ENCODE measurements at places on chromosomes 6 and 20.
A peak's percentile ranks its signal among the peaks of the same experiment; 100 is the strongest.

- DNase-seq, result no peak
Measured at GRCh38 chr6:152398993-152399392, 238.2 kb downstream of the SYNE1 start.

DNA sequence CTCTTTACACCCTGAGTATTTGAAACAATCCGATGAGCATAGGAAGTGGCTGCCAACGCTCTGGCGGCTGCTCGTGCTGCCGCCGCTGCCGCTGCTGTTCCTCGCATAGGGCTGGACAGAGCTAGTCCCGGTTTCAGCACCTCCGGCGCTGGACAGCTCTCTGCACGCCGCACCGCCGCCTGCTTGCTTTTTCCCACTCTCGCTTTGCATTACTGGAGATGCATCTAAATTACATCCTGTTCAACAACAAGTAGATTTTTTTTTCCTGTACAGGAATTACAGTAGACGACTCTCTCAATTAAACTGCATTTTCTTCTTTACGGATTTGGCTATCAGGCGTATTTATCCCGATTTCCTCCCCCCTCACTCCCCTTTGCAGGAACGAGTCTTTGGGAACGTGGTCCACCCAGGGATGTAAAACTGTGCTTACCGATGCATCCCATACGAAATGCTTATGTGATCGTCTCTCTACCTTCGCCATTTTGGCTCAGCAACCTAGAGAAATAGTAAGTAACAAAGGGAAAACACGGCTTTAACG, 563.8 kb downstream of the LMBRD1 start:
- DNase-seq, result peak; percentile 94

- DNase-seq, result no peak
Measured at GRCh38 chr6:16677458-16677857, 83.8 kb downstream of the ATXN1 start.

- DNase-seq, result no peak
Measured at GRCh38 chr6:1525364-1526038, 84.2 kb upstream of the FOXC1 start.

DNA sequence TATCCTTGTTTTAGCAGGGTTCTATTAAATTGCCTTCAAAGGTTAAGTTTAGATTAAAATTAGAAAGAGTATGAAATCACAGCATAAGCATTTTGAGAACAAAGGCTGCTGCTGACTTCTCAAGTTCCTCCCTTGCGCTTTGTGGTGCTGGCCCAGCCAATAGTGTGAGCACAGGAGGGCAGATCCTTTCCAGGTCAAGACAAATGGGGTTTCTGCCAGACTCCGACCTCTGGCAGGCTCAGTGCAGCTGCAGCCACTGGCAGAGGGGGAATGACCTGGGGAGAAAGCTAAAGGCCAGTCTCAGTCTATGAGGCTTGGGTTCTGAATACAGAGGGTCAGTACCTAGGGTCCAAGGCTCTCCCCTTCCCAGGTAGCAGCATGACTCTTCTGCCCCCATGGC, 27.0 kb downstream of the CLIC5 start:
- DNase-seq, result peak; percentile 10

GRCh38 chr20:37943501-37944455, 40.9 kb downstream of the VSTM2L start:
- DNase-seq, result no peak

- DNase-seq, result no peak
Measured at GRCh38 chr6:31031095-31031494, 20.8 kb downstream of the MUC22 start.

DNA sequence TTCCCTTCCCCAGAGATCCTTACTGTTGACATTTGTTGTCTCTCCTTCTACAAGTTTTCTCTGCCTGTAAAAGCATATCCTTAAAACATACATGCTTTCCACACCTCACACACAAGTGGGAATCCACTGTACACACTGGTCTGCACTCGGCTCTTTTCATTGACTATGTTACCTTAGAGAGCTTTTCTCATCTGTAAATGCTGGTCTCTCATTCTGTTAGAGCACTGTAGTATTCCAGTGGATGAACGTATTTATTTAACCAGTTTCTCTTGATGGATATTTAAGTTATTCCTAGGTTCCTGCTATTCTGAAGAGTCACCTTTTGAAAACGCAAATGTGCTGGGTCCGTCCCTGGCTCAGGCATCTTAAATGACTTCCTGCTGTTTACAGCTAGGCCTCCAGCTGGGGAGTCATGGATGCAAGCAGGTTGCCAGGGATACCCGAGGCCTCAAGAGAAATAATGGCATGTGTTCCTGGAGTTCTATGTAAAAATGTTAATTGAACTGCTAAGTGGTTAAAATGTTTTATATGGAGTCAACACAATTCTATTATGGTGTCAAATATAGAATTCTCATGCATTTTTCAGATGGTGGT, 61.1 kb upstream of the TGM3 start:
- DNase-seq, result peak; percentile 22

DNA sequence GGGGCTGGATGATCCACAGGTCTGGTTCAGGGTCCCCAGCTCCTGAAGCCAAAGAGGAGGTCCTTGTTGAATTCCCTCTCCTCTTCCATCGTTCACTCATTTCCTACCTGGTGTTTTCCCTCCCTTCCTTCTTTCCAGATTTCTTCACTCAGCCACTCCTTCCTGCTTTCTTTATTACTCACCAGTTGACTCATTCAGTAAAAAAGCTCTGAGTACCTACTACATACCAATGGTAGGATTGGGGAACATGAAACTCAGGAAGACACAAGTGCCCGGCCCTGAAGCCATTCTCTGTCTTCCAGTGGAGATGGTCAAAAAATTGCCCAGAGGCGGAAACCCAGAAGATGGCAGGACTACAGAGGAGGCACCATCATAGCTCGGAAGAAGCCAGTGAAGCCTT, 11.9 kb upstream of the NSFL1C start:
- no peak for DNase-seq

- no peak for DNase-seq
Measured at GRCh38 chr20:59392736-59393135, 92.3 kb downstream of the EDN3 start.

- no peak for DNase-seq
Measured at GRCh38 chr6:136326038-136326553, 36.5 kb upstream of the BCLAF1 start.

DNA sequence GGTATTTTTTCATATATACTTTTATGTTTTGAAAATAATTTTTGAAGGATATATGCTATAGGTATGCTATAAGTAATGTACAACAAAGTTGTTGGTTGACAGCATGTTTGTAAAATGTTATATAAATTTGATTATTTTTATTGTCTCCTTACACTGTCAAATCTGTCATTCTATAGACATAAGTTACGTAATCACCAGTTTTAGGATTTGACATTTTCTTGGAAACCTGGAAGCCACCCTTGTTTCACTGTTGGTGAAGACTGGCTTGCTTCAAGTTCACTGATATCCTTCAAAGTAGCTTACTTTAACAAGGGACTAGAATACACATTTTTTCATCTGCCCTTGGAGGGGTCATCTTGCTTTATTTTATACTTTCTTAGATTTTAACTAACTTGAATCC, 1288.6 kb upstream of the EYS start:
- no peak for DNase-seq

DNA sequence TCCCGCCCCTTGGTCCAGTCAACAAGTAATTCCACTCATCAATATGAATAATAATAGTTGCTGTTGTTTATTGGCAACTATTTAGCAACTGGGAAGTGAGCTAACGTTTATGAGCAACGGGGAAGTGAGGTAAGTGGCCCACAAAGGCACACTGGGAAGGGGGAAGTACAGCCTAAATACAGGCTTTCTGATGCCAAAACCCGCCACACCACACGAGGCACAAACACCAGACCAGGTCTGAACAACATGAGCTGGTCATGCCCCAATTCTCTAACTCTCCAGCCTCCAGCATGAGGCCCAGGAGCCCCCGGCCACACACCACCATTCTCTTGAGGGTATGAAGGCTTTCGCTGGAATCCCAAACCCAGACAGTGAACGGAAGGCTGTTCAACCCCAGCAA, 50.8 kb downstream of the PREX1 start:
- DNase-seq, result no peak

GRCh38 chr20:15675061-15675514, 898.2 kb downstream of the KIF16B start:
- no peak for DNase-seq

- no peak for DNase-seq
Measured at GRCh38 chr6:168605964-168606363, 165.0 kb downstream of the SMOC2 start.

- no peak for DNase-seq
Measured at GRCh38 chr20:55478724-55479450, 526.4 kb downstream of the CBLN4 start.

DNA sequence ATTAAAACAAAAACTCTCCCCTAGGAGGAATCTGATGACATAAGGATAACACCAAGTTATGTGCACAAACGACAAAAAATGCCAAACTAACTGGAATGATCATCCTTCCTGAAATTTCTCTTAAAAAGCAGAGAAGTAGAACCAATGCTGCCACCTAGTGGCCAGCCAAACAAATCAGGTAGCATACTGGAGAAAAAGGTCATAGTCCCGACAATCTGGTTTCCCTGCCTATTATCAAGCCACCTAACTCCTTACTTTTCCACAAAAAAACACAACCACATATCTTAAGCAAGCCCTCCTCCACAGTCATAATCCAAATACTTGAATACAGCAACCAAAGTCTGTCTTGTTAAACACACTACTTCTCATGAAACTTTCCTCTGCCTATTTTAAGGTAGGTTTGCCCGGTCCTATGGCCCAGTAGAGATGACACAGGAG, 5.3 kb downstream of the OARD1 start:
- DNase-seq, result peak; percentile 78

- DNase-seq, result no peak
Measured at GRCh38 chr6:10695086-10695657, 400 bp downstream of the PAK1IP1 start.

DNA sequence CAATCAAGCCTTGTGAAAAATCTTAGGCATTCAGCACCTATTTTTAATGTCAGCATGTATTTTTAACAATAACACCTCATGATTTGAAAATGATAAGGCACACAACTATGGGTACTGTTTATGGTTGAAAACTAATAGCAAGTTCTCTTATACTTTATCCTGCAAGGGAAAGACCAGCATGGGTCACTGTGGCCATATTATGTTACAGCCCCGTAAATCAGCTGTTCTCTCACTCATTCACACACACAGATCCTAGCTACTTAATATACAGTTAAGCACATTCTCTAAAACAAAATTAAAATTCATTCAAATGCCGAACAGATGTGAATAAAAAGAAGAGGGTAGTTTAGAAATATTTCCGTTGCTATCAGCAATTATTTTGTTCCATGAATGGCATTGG, 224.4 kb downstream of the OGFRL1 start:
- peak; percentile 14 for DNase-seq

- no peak for DNase-seq
Measured at GRCh38 chr6:137968901-137969300, 101.8 kb downstream of the TNFAIP3 start.

DNA sequence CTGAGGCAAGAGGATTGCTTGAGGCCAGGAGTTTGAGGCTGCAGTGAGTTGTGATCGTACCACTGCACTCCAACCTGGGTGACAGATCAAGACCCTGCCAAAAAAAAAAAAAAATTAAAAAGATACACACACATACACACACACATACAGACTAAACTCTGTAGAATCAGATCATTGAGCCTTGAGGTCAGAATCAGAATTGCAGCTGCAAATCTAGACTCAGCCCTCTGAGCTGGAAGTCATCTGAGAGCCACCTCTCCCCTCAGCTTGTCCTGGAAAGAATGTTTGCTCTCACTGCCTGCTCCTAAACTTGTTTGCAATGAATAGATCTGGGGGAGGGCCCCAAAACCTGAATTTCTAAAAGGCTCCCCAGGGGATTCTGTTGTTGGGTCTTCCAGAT, 41.4 kb upstream of the ANGPT4 start:
- no peak for DNase-seq

GRCh38 chr6:3603340-3604130, 146.7 kb upstream of the SLC22A23 start:
- DNase-seq, result no peak

DNA sequence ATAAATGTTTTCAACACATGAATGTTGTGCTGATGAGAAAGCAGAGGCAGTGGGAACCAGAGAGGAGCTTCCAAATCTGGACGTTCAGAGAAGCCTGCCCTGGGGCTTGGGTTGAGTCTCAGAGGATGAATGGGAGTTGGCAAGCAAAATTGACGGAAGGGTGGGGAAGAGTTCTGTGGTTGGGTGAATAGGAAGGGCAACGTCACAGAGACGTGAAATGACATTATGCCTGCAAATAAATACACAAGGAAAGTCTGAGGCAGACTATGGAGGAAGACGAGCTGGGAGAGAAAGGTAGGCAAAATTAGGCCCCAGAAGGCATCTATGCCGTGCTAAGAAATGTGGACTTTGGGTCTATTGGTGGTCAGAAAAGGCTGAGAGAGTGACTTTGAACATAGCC, 25.2 kb upstream of the SGK1 start:
- no peak for DNase-seq

- DNase-seq, result no peak
Measured at GRCh38 chr20:53786445-53787267, 193.0 kb upstream of the ZNF217 start.

GRCh38 chr6:25309886-25310285, 30.7 kb downstream of the CARMIL1 start:
- no peak for DNase-seq

DNA sequence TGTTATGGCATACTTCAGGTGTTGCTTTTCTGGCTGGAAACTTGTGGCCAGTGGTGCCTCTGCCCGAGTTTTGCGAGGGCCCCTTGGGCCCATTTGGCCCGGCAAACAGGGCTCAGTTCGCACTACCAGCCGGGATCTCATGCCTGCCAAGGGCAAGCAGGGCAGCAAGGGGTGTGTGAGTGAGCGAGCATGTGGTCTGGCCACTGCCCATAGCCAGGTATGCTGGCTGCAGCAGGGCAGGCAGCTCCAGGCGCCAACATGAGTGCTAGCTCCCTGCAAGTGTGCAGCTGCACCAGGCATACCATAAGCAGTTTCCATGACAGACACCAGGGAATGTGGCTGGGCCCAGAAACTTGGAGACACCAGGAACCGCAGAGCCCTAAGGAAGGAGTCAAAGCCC, 389.5 kb downstream of the NKAIN2 start:
- DNase-seq, result no peak

- DNase-seq, result no peak
Measured at GRCh38 chr6:113495521-113495920, 361.6 kb upstream of the MARCKS start.

DNA sequence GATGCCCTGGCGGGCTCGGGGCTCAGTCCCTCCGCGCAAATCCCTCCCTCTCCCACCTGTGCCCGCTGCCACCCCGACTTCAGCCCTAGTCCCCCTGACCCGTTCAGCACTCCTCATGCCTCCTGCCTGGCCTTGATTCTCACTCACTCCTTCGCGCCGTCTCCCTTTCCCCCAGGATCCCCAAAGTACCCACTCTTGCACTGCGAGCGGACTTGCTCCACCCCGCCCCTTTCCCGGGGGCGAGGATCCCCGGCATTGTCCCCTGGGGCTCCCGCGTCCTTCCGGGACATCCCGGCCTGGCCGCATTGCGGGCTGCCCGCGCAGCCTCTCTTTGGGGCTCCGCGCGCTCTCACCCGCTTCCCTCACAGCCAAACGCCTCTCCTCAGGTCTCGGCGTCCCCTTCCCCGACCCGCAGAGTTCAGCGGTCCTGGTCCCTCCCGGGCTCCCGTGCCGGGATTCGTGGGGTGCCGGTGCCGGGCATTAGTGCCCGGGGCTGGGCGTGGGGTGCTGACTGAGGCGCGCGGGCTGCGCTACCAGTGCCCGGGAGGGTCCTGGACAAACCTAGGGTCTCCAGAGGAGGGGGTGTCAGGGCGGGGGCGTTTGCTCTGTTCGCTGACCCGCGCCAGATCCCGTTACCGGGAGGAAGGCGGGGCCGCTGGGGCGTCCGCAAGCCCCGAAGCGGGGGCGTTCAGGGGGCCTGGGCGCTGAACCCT, 45.5 kb upstream of the SUPT3H start:
- DNase-seq, result peak; percentile 69

- DNase-seq, result no peak
Measured at GRCh38 chr6:158715330-158716311, 65.8 kb downstream of the SYTL3 start.
